T-helper 17 cell (primary cell): ENCODE measurements at places on chromosomes 3 and 15.

GRCh38 chr3:130866327-130866726 lies 27.6 kb upstream of the ATP2C1 start:
- DNase-seq: no peak

DNA sequence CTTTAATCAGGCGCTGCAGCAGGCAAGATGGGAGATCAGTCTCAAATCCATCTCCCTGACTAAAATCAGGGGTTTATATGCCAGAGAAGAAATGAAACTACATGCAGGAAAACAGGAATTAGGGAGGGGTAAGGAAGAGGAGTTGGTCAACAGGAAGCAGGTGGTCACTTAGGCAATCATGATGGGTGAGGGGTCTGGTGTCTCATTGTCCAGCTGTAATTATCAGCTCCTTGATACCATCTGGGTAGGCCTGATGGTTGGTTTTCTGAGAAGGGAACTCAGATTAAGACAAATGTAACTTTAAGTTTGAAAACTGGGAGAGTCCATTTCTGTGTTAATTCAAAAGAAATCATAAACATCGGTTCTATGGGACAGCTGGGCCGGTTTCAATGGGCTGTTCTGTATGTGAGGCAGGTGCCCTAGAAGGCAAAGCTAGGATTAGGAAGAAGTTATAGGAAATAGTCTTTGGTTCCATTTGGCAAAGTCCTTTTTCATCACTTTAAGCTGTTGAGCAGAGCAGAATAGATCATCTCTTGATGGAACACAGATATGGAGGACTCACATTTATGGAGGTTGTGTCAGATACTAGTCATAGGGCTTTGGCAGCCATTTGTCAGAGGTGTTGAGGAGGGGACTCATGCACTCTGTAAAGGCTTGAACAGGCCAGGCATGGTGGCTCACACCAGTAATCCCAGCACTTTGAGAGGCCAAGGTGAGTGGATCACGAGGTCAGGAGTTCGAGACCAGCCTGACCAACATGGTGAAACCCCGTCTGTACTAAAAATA lies 149.4 kb downstream of the VGLL4 start:
- DNase-seq: no peak

- DNase-seq: no peak
Observed at GRCh38 chr3:58608648-58609047, 31.5 kb upstream of the FAM107A start.

DNA sequence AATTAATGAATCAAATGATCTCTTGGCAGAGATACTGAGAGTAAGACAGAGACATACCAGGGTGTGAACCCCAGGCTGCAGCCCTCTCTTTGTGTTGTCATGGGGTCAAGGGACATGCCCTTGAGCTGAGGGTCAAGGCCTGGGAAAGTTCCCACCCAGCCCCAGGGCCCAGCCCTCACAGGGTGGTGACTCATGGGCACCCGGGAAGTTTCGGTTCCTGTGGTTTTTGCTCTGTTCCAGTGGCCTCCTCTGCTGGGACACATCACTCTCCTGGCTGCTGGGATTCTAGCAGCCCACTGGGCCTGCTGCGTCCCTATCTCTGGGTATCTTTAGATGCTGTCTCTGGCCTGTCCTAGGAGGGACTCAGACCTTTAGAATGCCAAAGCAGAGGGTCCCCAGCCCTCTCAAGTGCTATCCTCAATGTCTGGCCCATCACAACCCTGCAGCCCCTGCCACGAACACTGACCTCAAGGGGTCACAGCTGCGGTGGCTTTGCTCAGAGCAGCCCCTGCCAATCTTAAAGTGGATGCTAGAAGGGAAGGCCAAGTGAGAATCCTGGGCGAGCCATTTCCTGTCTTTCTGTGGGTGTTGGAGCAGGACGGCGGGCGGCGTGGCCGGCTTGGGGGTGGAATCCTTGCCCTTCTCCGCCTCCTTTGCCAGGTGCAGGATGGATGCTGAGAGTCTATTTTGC lies 148.4 kb upstream of the TLE3 start:
- DNase-seq: no peak
